ENCODE measurements at places on chromosomes 5 and 9.

DNA sequence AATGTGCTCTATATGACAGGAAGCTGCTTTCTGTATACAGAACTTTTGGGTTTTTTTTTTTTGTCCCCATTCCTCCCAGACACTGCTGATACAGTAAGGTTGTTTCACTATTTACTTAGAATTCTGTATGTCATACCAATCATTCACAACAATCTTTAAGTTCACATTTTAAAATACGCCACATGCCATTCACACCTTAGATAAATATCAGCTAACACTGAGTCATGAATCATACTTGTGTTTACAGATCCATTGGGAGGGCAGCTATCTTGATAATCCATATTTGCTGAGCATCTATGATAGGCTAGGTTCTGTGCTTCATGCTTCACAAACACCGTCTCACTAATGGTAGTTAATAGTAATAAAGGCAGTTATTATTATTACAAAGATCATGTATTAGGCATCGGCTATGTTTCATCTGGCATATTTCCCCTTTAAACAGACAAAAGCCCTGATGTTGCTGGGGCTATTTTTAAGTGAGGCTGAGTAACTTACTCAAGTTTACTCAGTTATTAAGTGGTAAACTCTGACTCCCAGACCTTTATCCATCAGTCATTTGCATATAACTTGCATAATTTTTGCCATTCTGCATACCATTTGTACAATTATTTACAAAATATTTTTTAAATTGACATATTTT lies 152.2 kb upstream of the HMHB1 start:
- DNase-seq: no peak

DNA sequence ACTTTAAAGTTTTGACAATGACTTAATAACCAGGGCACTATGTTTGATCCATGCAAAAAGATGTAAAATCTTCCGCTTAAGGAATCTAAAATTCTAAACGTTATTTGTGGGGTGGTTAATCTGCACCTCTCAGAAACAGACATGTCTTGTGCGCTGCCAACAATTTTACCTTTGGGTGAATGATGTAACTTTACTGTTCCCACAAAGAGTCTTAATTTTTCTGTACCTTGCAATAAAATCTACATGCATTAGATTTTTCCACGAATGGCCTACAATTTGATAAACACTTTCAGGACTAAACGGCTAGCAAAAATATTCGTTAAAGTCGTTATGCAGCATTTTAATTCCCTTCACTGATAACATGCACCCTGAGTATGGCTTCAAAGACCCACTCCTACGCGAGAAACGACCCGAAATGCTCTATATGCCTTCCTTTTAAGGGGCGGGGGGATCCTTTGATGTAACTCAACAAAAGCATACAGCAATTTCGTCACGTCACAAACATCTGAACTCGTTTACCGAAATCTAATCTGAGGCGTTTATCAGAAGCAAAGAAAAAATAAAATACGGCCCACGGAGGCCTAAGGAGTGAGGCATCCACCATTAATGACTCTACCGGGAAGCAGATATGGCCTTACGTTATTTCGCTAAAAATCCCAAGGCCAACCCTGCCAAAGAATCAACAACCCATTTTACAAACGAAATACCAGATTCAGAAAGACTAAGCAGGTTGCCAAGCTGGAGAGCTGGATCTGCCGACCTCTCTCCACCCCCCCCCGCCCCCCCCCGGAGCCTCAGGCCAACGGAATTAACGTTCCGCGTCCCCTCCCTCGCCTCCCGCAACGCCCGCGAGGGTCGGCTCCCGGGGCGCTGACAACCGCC lies 621 bp downstream of the AK6 start:
- DNase-seq: no peak

- no peak for DNase-seq
Measured at GRCh38 chr9:111752455-111752854, 42.3 kb downstream of the SHOC1 start.

DNA sequence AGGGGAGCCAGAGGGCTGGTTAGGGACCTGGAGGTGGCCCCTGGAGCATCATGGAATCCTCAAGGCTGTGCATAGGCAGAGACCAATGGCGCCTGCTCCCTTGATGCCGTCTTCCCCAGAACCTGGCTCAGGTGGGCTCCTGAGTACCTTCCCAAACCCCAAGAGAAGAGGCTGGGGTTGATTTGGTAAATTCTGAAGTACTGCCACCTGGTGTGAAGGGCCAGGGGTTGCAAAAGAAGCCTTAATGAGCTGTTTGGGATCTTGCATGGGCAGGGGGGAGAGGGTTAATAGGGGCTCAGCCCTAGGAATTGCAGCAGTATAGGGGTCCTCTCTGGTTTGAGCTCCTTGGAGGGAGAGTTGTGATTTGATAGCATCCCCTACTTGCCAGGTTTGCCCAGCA lies 52.1 kb downstream of the CYSTM1 start:
- no peak for DNase-seq

- no peak for DNase-seq
Measured at GRCh38 chr5:149047462-149047861, 15.4 kb downstream of the SH3TC2 start.

- no peak for DNase-seq
Measured at GRCh38 chr5:159749146-159749545, 167.1 kb upstream of the ADRA1B start.
